Stimulated activated CD4-positive, alpha-beta T cell treated with anti-CD3 and anti-CD28 coated beads, Interleukin-4, amount 100 ng/mL, for 24 hours (primary cell): ENCODE measurements at places on chromosomes 7 and 10.

DNA sequence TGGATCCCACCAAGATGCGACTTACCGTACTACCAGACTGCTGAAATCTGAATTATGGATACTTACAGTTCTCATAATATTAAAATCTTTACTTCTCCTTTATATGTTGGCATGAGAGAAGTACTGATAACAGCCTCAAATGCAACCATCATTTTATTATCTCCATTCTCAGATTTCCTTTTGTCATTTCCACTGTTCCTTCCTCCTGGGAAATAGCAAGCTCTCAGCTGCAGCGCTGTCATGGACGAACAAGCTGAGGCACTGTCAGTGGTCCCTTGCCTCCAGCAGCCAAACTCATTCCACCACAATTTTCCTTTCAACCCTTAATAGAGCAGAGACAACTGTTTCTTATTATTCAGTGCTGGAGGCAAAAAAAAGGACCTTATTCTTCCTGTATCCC, 478.4 kb downstream of the ARL4A start:
- DNase-seq = no peak

DNA sequence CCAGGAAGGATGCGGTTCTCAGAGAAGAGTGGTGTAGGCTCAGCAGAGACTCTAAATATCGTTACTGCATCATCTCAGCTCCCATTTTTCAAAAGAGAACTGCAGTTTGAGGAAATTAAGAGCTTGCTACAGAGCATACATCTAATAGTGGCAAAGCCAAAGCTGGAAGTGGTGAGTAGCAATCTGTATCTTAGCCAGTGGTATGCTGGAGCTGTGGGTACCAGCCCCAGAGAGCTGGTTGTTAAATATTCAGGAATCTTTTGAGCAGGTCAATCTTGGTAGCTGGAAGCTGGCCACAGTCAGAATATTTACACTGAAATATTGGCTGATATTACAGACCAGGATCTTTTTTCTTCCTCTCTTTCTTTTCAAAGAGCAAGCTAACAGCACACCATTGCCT, 88.4 kb upstream of the STEAP1B start:
- no peak for DNase-seq

- DNase-seq = peak; percentile 76
These were observed 25.8 kb upstream of the TMEM120A start for GRCh38 chr7:76020031-76020714.

DNA sequence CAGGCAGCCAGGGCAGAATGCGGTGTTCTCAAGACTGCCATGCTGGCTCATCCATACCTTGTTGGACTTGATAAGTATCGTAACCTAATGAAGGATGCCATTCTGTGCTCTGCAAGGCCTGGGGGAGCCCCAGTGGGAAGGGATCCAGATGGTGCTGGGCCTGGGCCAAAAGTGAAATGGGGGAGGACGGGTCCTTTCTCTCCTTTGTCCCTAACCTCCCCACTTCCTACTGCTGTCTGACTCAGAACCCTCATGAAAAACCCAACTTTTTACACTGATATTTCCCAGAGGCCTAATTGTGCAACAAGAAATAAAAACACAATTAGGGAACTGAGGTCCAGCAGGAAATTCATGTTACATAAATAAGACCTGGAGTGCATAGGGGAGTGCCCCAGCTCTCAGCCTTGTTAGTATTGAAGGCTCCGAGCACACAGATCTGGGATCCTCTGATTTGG, 193.7 kb upstream of the SVIL start:
- no peak for DNase-seq

- no peak for DNase-seq
These were observed 85.5 kb downstream of the SLC13A1 start for GRCh38 chr7:123114288-123114687.

- DNase-seq = no peak
These were observed 232.2 kb downstream of the DYNC1I1 start for GRCh38 chr7:96004578-96004977.

- DNase-seq = no peak
These were observed 20.2 kb downstream of the MCU start for GRCh38 chr10:72712136-72712535.

- DNase-seq = no peak
These were observed 1.3 kb downstream of the FAM20C start for GRCh38 chr7:193481-194251.
